ENCODE measurements at places on chromosomes 12 and 14. TPM values are rescaled to one million over a fixed set of nuclear protein-coding genes. Genes with fewer than 3 reads are reported as not detected.

DNA sequence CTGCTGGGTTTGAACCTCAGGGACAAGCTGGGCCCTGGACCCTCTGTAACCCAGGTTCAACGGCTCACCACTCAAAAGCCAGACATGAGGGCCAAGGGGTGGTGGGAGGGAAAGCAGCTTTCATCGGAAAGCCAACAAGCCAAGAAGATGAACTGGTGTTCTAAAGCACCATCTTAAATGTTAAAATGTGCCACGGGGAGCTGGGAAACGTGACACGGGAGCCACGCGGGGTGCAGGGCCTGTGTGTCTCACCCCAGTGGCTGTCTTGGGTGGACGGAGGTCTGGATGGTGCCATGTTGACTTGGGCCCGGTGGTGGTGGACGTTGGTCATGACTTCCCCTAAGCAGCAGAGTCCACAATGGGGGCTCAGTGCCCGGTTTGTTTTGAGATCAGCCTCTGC lies 97.7 kb upstream of the SFSWAP start:
- no peak for DNase-seq

GRCh38 chr14:68561531-68562007 lies 231.3 kb downstream of the ZFP36L1 start:
- no peak for DNase-seq

- peak; percentile 58 for DNase-seq
Observed at GRCh38 chr14:100531152-100532121, 55.8 kb downstream of the BEGAIN start.

GRCh38 chr12:96026331-96026730 lies 9.1 kb downstream of the LTA4H start:
- no peak for DNase-seq

- DNase-seq = peak; percentile 56
Observed at GRCh38 chr14:68637106-68638021, 155.5 kb downstream of the ZFP36L1 start.

- DNase-seq = no peak
Observed at GRCh38 chr14:79279645-79280597, 931.4 kb downstream of the DIO2 start.

GRCh38 chr12:87815771-87816585 lies 213.2 kb downstream of the C12orf50 start:
- DNase-seq = no peak

- peak; percentile 49 for DNase-seq
Observed at GRCh38 chr12:130713581-130713991, 2.5 kb downstream of the RIMBP2 start.

- no peak for DNase-seq
Observed at GRCh38 chr14:102195446-102195845, 55.7 kb downstream of the WDR20 start.

GRCh38 chr12:14273913-14274311 lies 91.6 kb upstream of the ATF7IP start:
- DNase-seq = no peak

DNA sequence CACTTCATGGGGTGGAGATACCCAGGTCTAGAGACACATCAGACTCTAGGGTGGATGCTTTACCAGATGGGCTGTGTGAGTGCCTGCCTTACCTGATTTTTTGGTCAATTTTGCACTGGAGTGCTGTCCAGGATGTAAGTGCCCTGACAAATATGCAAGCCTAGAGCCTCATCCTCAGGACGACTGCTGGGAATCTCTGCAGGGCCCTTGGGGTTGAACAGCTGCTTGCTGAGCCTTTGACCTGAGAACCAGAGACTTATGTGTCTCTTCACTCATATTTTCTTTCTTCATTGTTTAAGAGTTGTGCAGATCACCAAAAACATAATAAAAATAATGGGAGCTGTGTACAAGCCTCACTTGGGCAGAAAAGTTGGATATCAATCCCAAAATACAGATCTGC lies 551.5 kb upstream of the ATP2B1 start:
- no peak for DNase-seq

DNA sequence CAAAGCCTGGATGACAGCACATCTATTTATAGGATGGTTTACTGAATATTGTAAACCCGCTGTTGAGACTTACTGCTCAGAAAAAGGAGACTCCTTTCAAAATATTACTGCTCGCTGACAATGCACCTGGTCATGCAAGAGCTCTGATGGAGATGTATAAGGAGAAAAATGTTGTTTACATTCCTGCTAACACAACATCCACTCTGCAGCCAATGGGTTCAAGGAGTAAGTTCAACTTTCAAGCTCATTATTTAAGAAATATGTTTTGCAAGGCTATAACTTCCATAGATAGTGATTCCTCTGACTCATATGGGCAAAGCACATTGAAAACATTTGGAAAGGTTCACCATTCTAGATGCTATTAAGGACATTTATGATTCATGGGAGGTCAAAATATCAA lies 201.7 kb downstream of the SNAPC1 start:
- no peak for DNase-seq

DNA sequence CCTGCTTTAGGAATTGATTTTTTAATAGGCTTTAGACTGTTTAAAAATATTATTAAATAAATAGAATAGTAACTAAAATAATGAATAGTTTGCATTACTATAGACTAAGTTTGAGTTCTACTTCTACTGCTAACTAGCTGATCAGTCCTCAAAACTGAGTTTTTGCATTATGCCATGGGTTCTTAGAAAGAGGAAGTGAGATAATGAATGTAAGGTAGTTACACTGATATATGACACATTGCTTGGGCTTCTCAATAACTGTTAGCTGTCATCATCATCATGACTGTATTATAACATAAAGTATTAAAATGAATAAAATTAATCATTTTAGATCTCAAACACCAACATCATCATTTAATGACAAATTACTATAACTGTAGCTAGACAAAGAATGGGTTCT lies 949.7 kb downstream of the TRHDE start:
- DNase-seq = no peak

GRCh38 chr12:48991247-48992050 lies 7.7 kb downstream of the DDN start:
- DNase-seq = no peak

DNA sequence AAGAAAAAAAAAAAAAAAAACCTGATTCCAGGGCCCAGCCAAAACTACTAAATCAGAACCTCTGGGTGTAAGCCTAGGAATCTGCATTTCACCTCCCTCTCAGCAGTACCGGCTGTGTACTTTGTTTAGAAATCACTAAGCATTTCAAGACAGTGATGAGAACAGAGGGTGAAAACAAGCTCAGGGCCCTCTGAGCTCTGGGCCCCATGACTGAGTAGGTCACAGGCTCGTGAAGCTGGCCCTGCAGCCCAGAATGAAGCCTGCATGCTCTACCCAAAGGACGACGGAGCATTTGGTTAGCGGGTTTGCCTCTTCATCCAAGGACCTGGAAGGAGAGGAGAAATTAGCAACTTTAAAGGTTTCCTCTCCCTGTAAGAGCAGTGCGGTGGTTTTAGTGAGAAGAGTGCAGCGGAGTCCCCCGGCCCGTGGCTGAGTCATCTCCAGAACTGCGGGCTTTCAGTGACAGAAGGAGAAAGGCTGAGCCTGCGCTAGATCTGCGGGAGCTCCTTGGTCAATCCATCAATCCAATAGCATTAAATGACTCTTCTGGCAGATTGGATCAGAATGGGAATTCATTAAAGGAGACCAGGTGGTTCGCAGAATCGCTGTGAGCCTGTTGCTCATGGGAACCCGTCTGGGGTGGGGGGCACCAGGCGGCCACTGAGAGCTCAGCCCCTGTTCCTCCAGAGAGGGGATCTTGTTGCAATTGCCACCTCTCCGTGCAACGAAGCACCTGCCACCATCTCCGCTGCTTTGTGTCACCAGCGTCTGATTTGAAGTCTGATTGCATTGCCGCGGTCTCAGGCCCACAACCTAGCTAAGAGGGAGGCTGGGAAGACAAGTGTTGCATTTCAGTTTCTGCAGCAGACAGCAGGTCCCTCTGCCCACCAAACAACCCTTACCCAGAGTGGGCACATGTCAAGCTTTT lies 7.3 kb downstream of the IL31 start:
- DNase-seq = no peak

ACAD10 gene
- 49.9 TPM for total RNA-seq

TEX52 gene
- not detected for total RNA-seq

POTEM gene
- not detected for total RNA-seq

GAPDH gene
- total RNA-seq = 5,618 TPM

HOXC5 gene
- 1.9 TPM for total RNA-seq

TSPAN11 gene
- 52.3 TPM for total RNA-seq

ITGB7 gene
- total RNA-seq = 3.2 TPM

SCN8A gene
- total RNA-seq = 2.6 TPM

GPR65 gene
- total RNA-seq = not detected

Measured in type B pancreatic cell (in vitro differentiated cells).